ENCODE measurements at places on chromosomes 11 and 22.

- DNase-seq, result no peak
Observed at GRCh38 chr11:111663820-111664219, 61.6 kb downstream of the SIK2 start.

DNA sequence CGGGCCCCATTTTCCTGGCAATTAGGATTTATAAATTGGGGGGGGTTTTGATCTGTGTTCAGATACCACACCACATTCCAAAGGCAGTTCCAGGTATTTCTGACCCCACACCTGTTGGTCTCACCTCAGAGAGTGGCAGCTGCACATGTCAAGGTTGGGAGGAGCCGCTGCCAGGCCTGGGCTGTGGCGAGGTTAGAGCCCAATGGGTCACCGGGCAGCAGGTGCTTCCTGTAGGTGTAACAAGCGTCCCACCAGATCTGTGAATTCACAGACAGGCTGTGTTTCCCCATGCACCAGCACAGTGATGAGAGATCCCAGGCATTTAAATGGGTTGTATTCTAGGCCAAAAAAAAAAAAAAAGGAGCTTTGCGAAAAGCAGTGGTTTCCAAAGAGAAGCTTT, 58.6 kb downstream of the CABIN1 start:
- DNase-seq, result no peak

GRCh38 chr11:33869481-33870422, 22.1 kb downstream of the LMO2 start:
- peak; percentile 62 for DNase-seq

GRCh38 chr22:35894937-35895708, 133.5 kb downstream of the RBFOX2 start:
- DNase-seq, result no peak

DNA sequence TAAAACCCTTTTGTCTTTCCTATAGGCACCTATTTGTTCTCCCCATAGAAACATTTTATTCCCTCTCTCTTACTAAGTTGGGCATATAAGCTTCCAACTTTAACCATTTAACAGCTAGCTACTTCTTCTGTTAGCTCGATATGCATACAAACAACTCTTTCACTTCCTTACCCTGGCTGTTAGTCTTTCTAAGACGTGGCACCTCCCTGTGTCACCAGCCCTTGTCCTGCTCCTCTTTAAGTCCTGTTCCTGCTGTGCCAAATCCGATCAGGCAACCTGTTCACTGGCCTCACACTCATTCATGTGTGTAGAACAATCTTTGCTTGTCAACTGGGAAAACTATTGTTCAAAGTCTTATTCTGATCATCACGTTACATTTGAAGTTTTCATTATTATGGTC, 1376.1 kb upstream of the TENM4 start:
- no peak for DNase-seq

All from activated CD4-positive, alpha-beta T cell treated with anti-CD3 and anti-CD28 coated beads, Interleukin-2, amount 10 ng/mL, durations not matched to agents 24 days and 14 days (primary cell).